Activated CD8-positive, alpha-beta memory T cell treated with anti-CD3 and anti-CD28 coated beads for 4 hours (primary cell): ENCODE measurements at places on chromosomes 4 and X.

GRCh38 chr4:120869613-120870278 is 52.8 kb downstream of the PRDM5 start:
- DNase-seq, result no peak

DNA sequence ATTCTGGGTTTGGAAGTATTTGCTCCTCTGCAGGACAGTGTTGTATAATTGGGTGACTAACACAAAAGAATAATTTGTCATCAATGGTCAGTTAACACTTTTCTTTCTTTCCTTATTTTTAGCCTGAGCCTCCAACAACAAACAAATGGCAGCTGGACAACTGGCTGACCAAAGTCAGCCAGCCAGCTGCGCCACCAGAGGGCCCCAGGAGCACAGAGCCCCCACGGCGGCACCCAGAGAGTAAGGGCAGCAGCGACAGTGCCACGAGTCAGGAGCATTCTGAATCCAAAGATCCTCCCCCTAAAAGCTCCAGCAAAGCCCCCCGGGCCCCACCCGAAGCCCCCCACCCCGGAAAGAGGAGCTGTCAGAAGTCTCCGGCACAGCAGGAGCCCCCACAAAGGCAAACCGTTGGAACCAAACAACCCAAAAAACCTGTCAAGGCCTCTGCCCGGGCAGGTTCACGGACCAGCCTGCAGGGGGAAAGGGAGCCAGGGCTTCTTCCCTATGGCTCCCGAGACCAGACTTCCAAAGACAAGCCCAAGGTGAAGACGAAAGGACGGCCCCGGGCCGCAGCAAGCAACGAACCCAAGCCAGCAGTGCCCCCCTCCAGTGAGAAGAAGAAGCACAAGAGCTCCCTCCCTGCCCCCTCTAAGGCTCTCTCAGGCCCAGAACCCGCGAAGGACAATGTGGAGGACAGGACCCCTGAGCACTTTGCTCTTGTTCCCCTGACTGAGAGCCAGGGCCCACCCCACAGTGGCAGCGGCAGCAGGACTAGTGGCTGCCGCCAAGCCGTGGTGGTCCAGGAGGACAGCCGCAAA is 106.0 kb downstream of the KLHL8 start:
- DNase-seq, result no peak

GRCh38 chr4:109615742-109616141 is 55.7 kb downstream of the MCUB start:
- no peak for DNase-seq

DNA sequence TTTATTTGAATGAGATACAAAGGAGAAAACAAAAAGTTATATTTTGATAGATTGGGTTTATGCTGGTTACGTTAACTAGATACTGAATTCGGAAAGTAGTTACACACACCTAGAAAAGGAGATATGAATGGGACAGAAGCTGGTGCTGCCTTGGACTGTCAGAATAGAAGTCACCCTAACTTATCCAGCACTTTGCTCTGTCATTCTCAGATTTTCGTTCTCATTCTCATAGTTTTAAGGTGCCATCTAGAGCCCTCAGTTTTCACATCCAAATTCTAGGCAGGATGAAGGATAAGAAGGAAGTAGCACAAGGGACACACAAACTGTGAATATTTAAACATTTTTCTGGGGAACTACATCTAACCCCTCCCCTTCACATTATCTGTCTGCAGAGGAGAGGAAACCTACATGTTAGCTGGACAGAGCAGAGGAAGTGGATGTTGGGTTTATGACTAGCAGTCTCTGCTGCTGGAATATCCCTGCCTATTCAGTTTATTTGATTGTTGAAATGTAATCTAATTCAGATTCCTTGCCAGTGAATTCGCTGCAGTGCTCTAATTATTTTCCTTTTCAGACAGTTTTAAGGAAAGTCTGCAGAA is 521.9 kb downstream of the FAT4 start:
- DNase-seq, result no peak

DNA sequence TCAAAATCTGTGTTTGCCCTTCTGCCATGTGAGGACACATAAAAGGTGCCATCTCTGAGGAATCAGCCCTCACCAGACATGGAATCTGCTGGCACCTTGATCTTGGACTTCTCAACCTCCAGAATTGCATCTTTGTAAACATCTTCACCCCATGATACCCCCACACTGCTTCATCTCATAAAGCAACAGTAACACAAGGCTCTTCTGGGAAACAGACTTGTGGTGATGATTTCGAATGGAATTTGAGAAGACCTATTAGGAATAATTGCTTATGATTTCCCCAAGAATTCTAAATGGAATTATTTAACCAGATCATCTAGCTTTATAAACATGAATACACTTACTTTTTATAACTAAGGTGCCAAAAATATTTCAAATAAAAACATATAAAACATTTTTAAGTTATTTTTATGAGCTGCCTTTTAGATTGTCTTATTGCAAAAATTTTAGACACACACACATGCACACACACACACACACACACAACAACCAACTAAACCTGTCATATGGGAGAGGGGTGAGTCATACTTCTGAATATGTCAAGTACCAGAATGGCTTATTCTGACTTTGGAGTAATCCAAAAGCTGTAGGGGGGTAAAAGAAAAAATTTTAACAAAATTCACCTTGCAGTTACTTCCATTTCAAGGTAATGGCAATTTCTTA is 82.0 kb downstream of the USP46 start:
- DNase-seq, result no peak
